Forelimb muscle (tissue), 1 donor: ENCODE measurements at places on chromosomes 4 and X. TPM values are rescaled to one million over a fixed set of nuclear protein-coding genes. Genes with fewer than 3 reads are reported as not detected.

GRCh38 chr4:130074096-130074495, 978.1 kb downstream of the C4orf33 start:
- DNase-seq: no peak

DNA sequence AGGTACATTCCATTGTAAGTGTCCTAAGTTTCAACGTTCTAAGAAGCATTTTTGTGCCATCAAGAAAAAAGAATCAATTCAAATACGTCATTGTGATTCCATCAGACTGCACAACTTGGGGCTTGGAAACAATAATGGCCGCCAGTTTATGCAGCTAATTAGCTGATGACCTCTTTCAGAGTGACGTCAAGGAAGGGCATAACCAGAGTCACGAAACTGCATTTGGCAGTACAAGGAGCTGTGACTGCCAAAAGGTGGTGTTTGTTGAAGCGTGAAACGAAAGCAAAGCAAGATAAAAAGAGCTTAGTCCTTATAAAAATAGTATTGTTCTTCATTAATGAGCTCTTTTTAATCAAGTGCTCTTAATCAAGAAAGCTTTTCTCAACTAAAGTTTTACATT, 81.1 kb upstream of the SH3RF1 start:
- DNase-seq: no peak

GRCh38 chr4:157984285-157984911, 188.4 kb downstream of the GASK1B start:
- DNase-seq: no peak

DNA sequence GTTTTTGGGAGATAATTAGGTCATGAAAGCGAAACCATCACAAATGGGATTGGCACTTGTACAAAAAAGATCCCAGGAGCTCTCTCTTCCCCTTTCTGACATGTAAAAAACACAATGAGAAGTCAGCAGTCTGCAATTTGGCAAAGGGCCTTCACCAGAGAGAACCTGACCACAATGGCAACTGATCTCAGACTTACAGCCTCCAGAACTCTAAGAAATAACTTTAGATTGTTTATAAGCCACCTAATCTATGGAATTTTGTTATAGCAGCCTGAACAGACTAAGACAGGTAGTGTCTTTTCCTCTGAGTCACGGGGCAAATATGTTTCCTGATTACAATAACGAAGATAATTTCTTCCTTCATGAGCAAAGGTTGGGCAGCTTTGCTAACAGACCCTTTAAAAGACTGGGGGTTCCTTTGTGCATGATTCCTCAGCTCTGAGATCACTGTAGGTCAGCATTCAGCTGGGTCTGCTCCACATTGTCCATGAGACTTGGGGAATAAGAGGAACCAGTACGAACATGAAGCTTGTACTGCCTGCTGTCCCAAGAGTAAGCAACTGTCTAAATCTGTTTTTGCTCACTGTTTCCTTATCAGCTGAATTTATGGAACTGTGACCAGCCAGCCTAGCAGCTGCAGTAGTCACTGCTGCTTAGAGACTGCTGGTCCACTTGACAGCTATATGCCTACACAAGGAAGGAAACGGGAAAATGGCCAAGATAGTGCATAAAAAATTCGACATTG, 191.6 kb downstream of the ANAPC10 start:
- DNase-seq: no peak

Gene STK32B
- polyA plus RNA-seq: 5.4 TPM

Gene UGT2B17
- polyA plus RNA-seq: not detected

Gene SPIN2A
- polyA plus RNA-seq: 3.5 TPM

Gene SPARCL1
- polyA plus RNA-seq: 224 TPM

Gene CXCL11
- not detected for polyA plus RNA-seq

- no peak for DNase-seq
Measured at GRCh38 chr4:143405075-143405730, 68.5 kb downstream of the GAB1 start.

GRCh38 chr4:6478546-6479220, 6.3 kb upstream of the PPP2R2C start:
- no peak for DNase-seq

GRCh38 chrX:16137416-16138107, 14.2 kb downstream of the GRPR start:
- no peak for DNase-seq
